Stimulated activated CD4-positive, alpha-beta T cell treated with anti-CD3 and anti-CD28 coated beads, TNF-alpha, amount 100 ng/mL, for 48 hours (primary cell): ENCODE measurements at places on chromosomes 4 and X.

DNA sequence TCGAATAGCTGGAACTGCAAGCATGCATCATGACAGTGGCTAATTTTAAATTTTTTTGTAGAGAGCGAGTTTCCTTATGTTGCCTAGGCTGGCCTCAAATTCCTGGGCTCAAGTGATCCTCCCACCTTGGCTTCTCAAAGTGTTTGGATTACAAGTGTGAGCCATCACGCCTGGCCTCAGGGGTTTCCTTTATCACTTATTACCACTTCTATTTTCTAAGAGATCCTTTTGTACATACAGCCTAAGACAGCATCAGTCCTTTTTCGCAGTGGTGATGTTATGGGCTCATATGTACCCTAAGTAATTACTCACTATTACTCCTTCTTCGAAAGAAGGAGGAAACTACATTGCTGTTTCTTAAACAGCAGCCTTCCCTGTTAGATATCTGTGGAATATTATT lies 54.1 kb upstream of the CDKN2AIP start:
- DNase-seq = no peak

- no peak for DNase-seq
These were observed 1614.4 kb downstream of the PCDH19 start for GRCh38 chrX:98795636-98796035.

DNA sequence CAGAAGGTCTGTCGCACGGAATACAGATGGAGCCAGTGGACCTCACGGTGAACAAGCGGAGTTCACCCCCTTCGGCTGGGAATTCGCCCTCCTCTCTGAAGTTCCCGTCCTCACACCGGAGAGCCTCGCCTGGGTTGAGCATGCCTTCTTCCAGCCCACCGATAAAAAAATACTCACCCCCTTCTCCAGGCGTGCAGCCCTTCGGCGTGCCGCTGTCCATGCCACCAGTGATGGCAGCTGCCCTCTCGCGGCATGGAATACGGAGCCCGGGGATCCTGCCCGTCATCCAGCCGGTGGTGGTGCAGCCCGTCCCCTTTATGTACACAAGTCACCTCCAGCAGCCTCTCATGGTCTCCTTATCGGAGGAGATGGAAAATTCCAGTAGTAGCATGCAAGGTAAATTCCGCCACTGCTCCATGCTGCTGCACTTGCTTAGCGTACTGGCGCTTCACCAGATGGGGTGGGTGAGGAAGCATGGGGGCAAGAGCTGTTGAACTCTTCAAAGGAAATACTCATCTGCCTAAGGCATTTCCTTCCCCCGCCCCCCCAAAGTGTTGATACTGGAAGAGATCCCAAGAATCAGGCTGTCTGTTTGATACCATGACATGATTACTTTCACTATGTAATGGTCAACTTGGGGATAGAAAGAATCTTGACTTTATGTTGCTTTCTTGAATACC lies 24.8 kb downstream of the KLF3 start:
- DNase-seq = no peak

- DNase-seq = no peak
These were observed 90.0 kb upstream of the GATB start for GRCh38 chr4:151850791-151851213.

DNA sequence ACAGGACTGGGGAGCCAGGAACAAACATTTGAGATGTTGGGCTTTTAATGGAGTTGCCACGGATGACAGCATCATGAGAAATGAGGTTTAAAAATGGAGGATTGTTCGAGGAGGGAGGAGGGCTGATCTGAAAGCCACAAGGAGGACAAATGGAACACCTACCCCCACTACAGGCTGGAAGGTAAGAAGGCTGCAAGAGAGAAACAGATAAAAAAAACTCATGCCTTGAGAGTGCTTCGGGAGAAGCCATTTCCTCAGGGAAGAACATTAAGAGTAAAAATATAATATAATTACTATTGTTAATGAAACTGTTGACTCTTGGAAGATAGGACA lies 119.5 kb upstream of the MAP9 start:
- DNase-seq = no peak

DNA sequence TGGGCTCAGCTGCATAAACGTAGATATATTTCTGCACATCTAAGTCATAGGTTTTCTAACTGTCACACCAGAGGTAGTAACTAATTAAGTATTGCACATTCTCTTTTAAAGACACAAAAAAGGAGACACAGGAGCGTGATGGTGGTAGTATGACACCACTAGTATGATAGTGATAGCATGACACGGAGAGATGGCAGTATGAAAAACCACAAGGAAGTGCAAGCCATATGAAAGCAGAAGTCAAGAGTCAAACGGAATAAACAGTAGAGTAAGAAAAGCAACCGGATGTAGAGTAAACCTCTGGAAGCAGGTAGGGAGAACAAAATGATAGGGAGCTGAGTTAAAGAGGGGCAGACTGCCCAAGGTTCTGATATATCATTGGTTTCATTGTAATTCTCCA lies 382.2 kb upstream of the INTU start:
- no peak for DNase-seq

DNA sequence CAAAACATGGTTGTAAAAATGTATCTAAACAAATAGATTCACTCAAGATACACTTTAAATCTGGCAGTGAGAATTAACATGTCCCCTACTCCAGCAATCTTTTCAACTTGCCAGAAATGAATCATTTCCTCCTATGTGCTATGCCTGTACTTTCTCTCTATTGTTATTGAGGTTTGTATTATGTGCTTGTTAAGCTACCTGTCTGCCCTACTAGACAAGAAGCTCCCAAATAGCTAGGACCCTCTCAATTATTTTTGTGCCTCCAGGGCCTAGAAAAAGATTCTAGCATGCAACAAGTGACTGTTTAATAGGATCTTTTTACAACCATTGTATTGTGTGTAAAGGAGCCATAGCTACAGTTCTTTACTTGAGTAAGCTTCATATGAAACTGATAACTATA lies 3.5 kb upstream of the SAP30 start:
- DNase-seq = no peak

- DNase-seq = no peak
These were observed 899 bp upstream of the ZFP92 start for GRCh38 chrX:153410373-153410772.

DNA sequence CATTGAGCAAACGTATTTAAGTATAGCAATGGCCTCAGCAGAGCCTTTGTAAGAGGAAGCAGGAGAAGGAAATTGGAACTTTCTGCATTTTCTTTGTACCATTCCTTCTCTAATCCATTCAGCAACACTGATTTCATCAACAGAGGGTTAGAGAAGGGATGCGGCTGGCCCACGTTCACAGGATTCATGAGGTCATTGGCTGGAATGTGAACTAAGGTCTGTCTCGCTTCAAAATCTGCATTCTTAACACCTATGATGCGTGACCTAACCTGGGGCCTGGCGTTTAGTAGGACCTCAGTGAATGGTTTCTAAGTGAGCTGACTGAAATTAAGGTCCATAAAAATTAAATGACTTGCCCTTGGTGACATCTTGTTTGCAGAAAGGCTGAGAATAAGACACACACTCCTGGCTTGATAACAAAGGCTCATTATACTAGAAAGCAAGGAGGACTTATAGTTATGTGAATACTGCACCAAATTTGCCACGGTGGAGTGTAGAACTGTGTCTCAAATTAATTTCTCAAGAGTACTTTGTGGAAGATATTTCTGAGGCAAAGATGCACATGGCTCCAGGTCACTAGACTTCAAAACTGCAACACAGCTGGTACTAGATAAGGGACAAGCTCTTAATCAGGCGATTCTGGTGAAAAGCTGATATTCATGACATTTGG lies 25.4 kb downstream of the FGFBP1 start:
- DNase-seq = no peak

DNA sequence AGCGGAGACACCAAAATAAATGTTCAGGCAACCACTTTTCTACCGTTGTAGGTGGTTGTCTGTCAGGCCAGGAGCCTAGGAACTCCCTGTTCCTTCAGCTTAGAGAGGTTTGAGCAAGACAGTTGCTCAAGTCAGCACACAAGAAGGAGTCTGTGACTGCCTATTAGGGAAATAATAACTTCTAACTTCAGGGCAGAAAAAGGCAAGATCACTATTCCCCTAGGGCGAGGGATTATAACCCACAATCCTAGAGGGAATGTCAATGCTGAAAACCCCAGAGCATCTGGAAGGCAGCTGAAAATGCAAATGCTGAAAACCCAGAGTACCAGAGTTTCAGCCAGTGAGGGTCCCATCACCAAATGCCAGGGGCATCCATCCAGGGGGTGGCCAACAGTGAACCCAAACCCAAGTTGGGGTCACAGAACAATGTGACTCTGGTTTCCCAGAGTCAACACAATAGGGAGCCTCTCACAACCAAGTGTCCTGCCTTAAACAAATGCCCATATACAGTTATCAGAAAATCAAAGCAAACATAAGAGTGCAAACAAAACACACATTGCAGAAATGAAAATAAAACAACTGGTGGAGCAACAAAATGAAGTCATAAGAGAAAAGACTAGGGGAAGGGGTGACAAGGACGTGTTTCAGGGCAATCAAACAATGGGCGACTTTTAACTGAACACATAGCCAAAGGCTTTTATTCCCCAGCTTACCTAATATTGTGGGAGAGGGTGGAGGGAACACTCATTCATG lies 27.6 kb downstream of the MORF4L2 start:
- no peak for DNase-seq

DNA sequence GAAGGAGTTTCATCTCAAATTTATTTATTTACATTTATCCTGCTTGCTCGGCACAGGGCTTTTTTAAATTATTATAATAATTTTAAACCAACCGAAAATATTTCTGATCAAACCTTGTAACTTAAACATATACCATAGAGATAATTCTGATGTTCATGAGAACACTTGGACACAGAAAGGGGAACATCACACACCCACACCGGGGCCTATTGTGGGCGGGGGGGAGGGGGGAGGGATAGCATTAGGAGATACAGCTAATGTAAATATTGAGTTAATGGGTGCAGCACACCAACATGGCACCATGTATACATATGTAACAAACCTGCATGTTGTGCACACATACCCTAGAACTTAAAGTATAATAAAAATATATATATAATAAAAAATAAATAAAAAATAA lies 2.9 kb downstream of the ANXA5 start:
- DNase-seq = no peak

- no peak for DNase-seq
These were observed 606.8 kb upstream of the BOD1L1 start for GRCh38 chr4:14234307-14234706.

DNA sequence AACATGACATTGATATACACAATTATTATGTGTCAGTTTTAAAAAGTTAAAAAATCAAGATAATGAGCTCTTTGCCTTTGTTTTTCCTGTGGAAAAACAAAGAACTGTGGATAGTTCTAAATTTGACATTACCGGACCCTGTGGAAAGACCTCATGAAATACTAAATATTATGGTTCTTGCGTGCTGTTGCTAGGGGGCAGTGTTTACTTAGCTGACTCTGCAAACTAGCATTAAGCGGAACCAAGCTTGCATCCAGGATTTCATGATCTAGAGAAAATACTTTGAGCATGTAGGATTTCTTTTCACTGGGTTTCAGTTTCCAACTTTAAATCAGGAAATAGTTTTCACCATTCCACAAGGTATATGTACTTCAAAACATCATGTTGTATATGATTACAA lies 33.6 kb downstream of the CLCN4 start:
- no peak for DNase-seq

GRCh38 chrX:34961662-34962061 lies 19.1 kb downstream of the FAM47B start:
- no peak for DNase-seq

DNA sequence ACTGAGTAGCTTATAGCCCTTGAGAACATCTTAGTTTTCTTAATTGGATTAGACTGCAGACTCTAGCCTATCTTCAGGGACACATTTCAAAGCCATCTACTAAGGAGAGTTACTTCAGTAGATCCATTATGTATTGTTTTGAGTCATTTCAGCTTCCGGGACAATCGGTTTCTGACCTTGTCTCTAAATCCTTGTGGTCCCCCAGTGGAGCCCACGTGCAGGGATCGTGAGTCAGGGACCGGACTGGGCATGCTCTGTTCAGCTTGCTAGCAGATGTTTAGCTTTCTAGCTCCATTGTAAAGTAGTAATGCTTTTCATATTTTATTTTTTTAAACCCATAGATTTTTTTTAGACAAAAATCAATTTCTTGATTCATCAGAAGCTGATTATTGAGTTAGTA lies 211.9 kb upstream of the PRPS2 start:
- no peak for DNase-seq
